ENCODE measurements at places on chromosomes 4 and X. TPM values are rescaled to one million over a fixed set of nuclear protein-coding genes. Genes with fewer than 3 reads are reported as not detected.
A peak's percentile ranks its signal among the peaks of the same experiment; 100 is the strongest.

GRCh38 chr4:31045151-31045550, 325.0 kb downstream of the PCDH7 start:
- DNase-seq = no peak

GRCh38 chr4:32790803-32791202, 2070.6 kb downstream of the PCDH7 start:
- DNase-seq = no peak

DNA sequence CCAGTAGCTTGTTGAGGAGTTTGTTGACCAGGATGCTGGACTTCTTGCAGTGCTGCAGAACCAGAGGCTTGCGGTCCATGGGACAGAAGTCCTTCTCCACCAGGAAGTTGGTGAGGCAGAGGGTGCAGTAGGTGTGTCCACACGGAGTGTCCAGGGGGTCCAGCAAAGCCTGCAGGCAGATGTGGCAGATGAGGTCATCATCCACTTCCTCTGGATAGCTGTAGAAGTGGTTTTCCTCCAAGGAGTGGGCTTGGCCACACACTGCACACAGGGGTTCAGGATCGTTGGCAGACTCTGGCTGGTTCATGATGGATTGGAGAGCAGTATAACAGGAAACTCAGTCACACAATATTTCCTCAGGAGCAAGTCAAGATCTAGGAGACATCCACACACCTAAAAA, 17.6 kb downstream of the LNX1 start:
- no peak for DNase-seq

DNA sequence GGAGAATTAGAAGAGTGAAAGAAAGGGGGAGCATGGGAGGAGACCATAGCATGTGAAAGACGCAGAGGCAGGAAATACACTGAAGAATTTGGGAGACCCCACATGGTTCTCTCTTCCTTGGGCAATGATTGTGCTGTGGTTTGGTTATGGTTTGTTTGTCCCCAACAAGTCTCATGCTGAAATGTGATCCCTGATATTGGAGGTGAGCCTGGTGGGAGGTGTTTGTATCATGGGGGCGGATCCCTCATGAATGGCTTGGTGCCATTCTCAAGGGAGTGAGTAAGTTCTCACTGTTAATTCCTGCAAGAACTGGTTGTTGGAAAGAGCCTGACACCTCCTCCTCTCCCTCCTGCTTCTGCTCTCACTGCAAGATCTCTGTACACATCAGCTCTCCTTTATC, 78.6 kb upstream of the RAI2 start:
- no peak for DNase-seq

- DNase-seq = peak; percentile 28
Observed at GRCh38 chrX:35919536-35920309, at the start of gene CFAP47. TSS of gene CFAP47 (plus strand) at chrX:35919734. CDS start at chrX:35919800, 66 bp downstream.

- DNase-seq = no peak
Observed at GRCh38 chr4:26356081-26356501, 35.3 kb downstream of the RBPJ start.

The PHEX gene
- total RNA-seq = 0.29 TPM

The SHROOM4 gene
- total RNA-seq = 8.3 TPM

DNA sequence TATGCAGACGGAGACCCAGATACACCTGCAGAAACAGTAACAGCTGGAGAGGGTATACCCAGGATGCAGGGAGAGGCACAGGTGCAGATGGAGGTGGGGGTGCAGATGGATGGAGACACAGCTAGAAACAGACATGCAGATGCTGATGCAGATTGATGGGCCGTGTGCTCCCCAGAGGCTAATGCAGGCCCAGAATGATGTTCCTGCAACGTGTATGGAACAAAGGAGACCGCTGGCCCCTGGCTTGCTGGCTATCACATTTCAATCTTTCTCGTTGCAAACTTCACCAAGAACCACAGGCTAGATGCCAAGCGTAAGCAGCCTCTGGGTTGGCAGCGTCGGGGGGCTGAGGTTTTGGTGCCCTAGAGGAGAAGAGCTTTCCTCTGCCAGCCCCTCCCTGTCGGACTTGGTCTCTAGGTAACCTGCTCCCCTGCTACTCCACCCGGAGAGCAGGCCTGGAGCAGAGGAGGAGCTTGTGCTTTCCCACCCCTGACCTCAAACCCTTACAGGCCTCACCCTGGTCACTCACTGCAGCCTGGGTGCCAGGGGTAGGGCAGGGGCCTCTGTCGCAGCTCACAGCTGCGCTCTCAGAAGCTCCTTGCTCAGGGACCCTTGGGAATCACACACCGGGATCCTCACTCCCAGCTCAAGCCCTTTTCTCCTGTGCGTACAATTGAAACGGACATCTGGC, 69.0 kb upstream of the PSAPL1 start:
- no peak for DNase-seq

The FAM184B gene
- not detected for total RNA-seq

GRCh38 chrX:37776283-37776986, 3.4 kb upstream of the CYBB start:
- DNase-seq = no peak

The MUC7 gene
- not detected for total RNA-seq

GRCh38 chr4:14910411-14910810, 91.9 kb upstream of the CPEB2 start:
- DNase-seq = no peak

DNA sequence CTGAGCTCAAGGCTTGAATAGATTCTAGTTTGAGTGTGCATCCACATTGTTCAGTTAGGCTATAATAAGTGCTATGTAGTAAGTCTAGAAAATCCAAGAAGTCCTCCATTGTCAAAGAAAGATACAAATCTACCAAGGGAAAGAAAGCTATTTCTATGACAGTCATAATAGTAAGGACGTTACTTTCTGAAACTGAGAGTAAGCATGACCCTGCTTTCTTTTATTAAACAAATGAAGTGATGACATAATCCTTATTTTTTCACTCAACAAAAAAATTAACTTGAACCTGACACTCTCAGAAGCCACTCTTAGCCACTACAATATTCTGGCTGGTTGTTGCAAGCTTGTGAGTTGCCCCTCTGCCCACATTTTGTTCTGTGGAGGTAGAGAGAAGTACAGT, 33.8 kb upstream of the AMELX start:
- DNase-seq = no peak

DNA sequence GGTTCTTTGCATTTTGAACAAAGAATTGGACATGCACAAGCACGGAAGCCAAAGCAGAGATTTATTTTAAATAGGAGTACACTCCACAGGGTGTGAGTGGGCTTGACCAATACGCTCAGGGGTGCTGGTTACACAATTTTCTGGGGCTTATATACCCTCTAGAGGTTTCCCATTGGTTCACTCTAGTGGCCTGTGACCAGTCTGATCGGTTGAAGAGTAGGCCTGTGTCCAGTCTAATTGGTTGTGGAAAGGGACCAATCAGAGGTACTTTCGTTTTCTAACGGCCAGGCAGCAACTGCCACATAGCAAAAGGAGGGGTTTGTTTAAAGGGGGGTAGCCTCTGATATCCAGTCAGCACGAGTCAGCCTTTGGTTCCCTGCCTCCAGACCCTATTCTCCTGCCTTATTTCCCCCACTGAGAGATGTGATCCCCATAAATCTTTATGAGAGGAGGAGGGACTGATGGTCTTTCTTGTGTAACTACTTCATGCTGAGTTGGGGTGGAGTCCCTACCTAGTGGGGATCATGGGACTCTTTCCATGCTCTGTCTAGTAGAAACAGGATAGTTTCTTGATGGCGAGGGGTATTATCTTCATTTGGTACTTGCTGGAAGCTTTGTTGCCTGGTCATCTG, 11.3 kb upstream of the AREG start:
- DNase-seq = no peak

DNA sequence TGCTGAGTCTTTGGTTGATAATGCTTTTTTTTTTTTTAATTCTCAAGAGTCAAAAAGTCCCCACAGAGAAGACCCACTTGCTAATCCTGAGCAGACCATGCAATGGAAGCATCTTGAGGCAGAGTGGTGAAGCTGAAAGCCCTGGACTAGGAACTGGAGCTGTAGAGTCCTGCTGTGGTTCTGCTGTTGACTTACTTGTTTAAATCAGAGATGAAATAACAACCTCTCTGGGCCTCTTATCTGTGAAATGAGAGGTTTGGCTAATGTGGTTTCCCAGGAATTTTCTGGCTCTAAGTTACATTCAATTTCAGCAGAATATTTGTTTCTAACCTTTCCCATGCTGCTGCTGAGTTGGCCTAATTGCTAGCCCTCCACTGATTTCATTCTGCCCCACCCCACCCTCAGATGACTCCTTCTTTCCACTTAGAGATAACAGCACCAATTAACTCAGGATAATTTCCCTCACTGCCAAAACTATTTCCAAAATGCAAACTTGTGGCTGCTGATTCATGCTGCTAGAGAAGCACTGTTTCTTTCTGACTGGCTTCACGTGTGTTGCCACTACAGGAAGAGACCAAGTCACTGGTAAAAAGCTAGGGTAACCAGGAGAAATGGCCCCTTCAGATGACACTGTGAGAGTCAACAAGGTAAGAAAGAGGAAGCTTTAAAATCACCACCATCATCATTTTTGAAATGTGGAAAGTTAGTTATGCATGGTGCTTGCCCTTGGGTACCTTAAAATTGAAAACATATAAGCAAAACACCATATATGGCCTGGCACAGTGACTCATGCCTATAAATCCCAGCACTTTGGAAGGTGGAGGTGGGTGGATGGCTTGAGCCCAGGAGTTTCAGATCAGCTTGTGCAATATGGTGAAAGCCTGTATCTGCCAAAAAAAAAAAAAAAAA, 326.4 kb downstream of the DCHS2 start:
- DNase-seq = peak; percentile 25

GRCh38 chr4:101274888-101275752, 72.2 kb downstream of the PPP3CA start:
- no peak for DNase-seq

- DNase-seq = no peak
Observed at GRCh38 chrX:1493877-1494510, 41.3 kb upstream of the ASMTL start.

GRCh38 chr4:124866301-124866700, 153.8 kb upstream of the ANKRD50 start:
- no peak for DNase-seq

The SPP1 gene
- total RNA-seq = 88.4 TPM

DNA sequence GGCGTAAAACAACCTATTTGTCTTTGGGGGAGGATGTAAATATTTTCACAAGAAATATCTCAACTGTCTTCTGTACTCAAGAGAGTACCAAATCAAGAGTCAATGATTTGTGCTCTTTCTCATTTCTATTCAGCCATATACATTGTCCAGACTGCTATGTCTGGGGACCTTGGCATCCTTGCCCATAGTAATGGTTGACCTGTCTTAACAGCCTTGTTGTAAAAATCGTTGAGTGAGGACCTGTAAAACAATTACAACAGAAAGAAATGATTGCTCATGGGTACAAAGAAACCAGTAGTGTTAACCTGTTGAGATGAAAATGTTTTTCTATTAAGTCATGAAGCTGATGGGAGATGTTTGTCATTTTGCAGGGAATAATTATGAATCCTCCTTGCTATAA, 56.6 kb downstream of the LNX1 start:
- DNase-seq = no peak

DNA sequence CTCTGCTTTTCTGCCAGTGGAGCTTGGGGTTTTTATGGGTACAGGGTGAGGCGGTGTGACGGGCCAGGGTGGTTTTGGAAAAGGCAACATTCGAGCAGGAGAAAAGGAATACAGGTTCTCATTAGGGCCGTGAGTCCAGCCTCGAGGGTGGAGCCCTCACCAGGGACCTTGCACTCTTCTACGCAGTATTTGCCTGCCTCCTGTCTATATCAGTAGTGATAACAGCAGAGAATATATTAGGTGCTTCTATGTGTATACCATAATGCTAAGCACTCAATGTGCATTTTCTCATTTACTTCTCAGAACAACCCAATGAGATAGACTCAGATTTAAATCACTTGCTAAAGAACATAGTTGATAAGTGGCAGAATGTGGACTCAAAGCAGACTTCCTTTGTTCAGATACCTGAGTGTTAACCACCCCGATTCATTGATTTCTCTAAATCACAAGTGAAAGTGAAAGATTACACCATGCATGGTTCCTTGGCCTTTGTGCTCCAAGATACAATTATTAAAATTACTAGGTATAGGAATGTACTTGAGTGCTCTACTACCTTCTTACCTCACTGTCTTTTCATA, 403.9 kb downstream of the PCDH7 start:
- DNase-seq = no peak

DNA sequence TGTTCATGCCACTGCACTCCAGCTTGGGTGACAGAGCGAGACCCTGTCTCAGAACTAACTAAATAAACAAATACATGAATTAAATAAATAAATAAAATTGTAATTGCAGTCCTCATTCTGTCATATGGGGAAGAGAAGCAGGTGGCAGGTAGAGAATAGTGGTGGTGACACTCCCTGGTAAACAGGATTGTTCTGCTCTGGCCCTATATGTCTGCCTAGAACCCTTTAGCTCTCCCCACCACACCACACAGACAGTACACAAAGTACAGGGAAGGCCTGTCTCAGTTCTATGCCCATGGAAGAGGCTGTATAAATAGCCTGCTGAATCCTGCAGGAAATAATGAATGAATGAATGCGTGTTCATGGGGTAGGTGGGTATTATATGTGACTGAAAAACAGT, 117.7 kb downstream of the CEP135 start:
- DNase-seq = no peak

The EMCN gene
- total RNA-seq = 67.9 TPM

GRCh38 chr4:143294310-143294709, 42.4 kb upstream of the GAB1 start:
- peak; percentile 88 for DNase-seq

- DNase-seq = no peak
Observed at GRCh38 chr4:68591204-68591603, 15.1 kb upstream of the UGT2B17 start.

The AMOT gene
- 18.9 TPM for total RNA-seq

GRCh38 chr4:120843849-120844527, 78.5 kb downstream of the PRDM5 start:
- peak; percentile 23 for DNase-seq

The IL3RA gene
- total RNA-seq = 9.9 TPM
